ENCODE measurements at places on chromosomes 11 and 22.
A peak's percentile ranks its signal among the peaks of the same experiment; 100 is the strongest.

DNA sequence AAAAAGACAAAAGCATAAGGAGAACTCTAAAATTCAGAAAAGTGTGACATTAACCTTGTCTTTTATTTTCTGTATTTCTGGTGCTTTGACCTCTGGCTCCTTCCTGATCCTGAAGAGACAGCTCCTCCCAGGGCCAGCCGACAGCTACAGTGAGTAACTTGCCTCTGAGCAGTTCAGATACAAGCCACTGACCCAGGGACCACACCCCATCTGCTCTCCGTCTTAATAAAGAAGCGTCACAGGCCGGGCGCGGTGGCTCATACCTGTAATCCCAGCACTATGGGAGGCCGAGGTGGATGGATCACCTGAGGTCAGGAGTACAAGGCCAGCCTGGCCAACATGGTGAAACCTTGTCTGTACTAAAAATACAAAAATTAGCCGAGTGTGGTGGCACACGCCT, 6.5 kb downstream of the MLC1 start:
- DNase-seq, result no peak

- DNase-seq, result no peak
These were observed 214.1 kb downstream of the OPCML start for GRCh38 chr11:133318221-133318620.

GRCh38 chr11:26859416-26859815, 134.5 kb upstream of the FIBIN start:
- no peak for DNase-seq

GRCh38 chr22:48492366-48493320, 1335.0 kb downstream of the BRD1 start:
- DNase-seq, result peak; percentile 64

DNA sequence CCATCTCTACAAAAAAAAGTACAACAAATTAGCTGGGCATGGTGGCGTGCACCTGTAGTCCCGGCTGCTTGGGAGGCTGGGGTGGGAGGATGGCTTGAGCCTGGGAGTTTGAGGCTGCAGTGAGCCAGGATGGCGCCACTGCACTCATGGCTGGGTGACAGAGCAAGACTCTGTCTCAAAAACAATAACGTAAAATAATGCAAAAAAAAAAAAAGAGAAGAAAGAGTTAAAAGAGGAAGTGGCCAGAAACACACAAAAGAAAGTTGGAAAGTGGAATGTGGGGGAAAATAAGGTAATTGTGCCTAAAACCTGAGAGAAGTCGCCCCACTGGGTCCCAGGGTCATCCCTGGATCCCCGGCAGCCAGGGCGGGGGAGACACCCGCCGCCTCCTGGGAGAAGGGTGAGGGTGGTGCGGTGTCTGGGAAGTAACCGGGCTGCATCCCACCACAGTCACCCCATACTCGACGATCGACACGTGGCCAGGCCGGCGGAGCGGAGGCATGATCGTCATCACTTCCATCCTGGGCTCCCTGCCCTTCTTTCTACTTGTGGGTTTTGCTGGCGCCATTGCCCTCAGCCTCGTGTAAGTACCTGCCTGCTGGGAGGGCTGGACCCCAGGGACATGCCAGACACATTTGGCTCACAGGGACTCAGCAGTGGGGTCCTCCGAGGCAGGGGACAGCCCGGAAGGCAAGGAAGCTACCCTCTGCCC, 8.1 kb downstream of the UPK3A start:
- DNase-seq, result no peak

DNA sequence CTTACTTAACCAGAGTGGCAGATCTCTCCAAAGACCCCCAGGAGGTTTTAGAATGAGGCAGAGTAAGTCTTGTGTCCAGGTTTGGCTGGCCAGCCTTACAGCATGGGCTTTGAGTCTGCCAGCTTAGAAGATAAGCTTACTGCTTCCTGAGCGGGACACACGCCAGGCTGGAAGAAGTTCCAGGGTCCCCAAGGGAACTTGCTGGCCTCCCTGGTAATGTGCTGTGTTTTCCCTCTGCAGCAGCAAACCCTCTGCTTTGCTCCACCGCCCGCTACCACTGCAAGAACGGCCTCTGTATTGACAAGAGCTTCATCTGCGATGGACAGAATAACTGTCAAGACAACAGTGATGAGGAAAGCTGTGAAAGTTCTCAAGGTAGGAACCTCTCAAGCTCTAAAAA, 154.2 kb downstream of the LDLRAD3 start:
- no peak for DNase-seq

- no peak for DNase-seq
These were observed 28.0 kb downstream of the TST start for GRCh38 chr22:36991206-36991605.

- no peak for DNase-seq
These were observed 86.6 kb downstream of the RTL6 start for GRCh38 chr22:44411226-44412135.

DNA sequence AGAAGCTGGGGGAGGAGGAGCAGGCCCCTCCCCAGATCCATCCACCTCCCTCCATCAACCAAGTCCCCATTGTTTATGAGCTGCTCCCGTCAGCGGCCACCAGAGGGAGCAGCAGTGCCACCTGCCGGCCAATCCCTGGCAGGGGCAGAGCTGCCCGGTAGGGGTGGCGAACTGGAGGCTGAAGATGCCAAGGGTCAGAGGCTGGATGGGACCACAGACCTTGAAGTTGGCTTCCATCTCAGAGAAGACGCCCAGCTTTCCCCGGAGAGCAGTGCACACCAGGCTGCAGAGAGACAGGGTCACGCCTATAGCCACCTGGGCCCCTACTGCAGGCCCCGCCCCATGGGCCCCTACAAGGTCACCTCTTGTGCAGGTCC, 3.6 kb downstream of the FIBP start:
- DNase-seq, result no peak

DNA sequence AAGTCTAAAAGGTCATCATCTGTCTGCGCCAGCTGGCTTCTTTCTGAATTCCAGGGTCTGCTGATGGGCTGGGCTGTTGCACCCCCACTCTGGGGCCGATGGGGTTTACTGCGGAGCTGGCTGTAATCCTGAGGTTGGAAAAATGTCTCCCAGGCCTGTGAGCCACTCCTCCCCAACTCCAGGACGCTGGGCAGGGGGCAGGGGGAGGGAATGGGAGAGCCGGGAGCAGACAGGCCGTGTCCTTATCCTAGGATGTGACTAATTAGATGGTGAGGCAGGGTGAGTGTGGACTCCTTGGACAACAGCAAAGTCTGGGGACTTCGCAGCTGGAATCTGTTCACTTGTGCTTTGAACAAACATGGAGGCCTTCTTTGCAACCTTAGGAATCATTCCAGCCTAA, 48.7 kb downstream of the LRRC32 start:
- no peak for DNase-seq

DNA sequence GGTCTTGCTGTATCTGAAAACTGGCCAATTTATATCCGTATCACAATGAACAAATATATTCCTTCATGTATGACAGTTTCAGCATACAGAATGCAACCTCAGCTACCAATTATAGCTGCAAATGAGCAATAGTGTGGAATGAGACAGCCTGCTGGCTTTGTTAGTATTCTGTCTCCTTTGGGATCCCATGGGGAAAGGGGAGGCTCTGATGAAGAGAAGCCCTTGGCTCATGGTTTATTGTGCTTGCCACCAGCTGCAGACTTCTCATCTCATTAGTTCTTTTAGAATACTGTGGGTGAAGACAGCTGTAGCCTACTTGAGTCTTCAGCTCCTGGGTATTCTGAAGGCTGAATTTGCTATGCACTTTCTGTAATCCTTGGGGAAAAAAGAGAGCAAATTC, 42.4 kb downstream of the PITPNB start:
- DNase-seq, result peak; percentile 62

GRCh38 chr11:12469451-12469850, 92.1 kb downstream of the PARVA start:
- DNase-seq, result no peak

DNA sequence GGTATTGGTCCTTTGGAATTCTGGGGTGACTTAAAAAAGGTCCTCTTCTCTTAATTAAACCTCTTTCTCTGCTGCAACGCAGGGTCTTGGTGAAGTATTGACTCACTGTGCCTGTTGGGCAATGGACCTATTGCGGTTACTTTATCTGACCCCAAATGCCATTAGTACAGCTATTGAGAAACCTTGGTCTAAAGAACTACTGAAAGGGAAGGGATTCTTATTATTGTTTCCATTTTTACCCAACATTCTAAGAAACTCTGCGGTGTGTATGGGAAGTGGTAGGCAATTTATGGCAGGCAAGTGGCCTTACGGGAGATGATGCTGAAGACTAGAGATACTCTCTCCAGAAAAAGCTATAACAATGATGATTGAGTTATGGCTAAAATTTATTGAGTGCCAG, 12.5 kb downstream of the SLC6A5 start:
- no peak for DNase-seq

DNA sequence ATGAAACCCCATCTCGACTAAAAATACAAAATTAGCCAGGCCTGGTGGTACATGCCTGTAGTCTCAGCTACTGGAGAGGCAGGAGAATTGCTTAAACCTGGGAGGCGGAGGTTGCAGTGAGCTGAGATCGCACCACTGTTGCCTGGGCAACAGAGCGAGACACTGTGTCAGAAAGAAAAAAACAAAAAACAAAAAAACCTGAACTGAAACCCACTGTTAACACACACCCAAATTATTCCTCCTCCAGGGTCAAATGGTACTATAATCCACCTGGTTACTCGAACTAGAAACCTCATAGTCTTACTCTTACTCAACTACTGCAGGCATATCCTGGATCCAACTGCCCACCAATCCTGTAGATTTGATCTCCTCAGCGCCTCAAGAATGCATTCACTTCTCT, 35.5 kb downstream of the USP28 start:
- no peak for DNase-seq

- no peak for DNase-seq
These were observed 20.9 kb downstream of the TRIM29 start for GRCh38 chr11:120116966-120117365.

GRCh38 chr22:24592058-24592850, 619 bp downstream of the LRRC75B start:
- DNase-seq, result no peak

DNA sequence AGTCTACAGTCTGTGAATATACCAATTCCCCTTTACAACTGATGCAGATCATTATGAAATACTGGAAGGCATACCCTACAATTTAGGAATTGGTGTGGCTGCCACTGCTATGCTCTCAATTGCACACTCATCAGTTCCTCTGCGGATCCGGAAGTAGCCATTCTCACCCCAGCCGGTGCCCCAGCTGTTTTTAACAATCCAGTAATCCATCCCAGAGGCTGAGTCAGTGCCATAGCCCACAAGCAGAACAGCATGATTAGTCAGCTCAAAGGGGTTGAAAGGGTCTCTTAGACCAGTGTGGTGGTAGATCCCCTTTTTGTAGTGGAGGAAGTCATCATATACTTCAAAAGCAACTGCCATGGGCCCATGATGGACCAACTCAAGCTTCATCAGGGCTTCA, 43.6 kb downstream of the CTSC start:
- DNase-seq, result no peak

GRCh38 chr11:117928446-117929141, 608 bp downstream of the TMPRSS13 start:
- no peak for DNase-seq

GRCh38 chr11:27388001-27388400, 25.0 kb upstream of the CCDC34 start:
- no peak for DNase-seq

DNA sequence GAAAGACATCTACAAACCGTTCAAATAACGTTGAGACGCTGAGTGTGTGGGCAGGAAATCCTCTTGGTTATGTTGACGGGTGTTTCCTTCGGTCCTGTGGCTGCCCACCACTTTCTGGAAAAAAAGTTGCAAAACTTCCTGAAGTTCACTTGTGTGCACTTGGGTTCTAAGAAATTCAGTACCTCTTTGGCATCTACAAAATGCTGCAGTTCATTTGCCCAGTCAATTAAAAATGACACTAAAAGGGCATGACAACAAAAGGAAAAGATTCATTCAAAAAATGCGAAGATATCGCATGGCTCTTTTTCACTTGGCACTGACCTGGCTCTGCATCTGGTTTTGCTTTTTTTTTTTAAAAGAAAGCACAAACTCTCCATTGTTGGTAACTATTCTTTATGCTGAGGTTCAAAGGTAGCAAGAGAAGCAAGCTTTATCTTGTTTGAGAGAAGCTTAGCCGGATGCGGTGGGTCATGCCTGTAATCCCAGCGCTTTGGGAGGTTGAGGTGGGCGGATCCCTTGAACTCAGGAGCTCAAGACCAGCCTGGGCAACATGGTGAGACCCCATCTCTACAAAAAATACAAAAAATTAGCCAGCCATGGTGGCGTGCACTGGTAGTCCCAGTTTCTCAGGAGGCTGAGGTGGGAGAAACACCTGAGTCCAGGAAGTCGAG, 10.6 kb upstream of the XBP1 start:
- no peak for DNase-seq

- no peak for DNase-seq
These were observed 8.1 kb downstream of the BCL9L start for GRCh38 chr11:118917481-118918127.

- DNase-seq, result no peak
These were observed 17.5 kb downstream of the BCL9L start for GRCh38 chr11:118908264-118908663.

- peak; percentile 36 for DNase-seq
These were observed 66.3 kb downstream of the PAK1 start for GRCh38 chr11:77407613-77408012.

GRCh38 chr11:116194156-116194904, 578.5 kb downstream of the BUD13 start:
- DNase-seq, result no peak

GRCh38 chr22:31603574-31603973, 58.4 kb downstream of the PISD start:
- no peak for DNase-seq

GRCh38 chr22:32866953-32867352, 65.4 kb downstream of the TIMP3 start:
- DNase-seq, result no peak

DNA sequence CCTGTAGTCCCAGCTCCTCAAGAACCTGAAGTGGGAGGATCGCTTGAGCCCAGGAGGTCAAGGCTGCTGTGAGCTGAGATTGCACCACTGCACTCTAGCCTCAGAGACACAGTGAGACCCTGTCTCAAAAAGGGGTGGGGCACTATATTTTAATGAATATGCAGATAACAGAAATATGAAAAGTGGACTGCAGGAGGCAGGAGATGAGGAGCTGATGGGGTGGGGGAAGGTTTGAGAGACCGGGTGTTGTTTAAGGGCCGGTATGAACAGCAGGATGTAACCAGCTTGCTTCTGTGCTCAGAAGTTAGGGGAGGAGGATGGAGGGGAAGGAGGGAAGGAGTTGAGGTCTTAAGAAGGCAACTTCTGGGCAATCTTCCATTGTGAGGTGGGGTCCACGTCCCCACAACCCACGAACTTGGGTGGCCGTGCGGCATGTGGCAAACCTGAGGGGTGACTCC, 1.3 kb upstream of the B4GALNT4 start:
- no peak for DNase-seq

DNA sequence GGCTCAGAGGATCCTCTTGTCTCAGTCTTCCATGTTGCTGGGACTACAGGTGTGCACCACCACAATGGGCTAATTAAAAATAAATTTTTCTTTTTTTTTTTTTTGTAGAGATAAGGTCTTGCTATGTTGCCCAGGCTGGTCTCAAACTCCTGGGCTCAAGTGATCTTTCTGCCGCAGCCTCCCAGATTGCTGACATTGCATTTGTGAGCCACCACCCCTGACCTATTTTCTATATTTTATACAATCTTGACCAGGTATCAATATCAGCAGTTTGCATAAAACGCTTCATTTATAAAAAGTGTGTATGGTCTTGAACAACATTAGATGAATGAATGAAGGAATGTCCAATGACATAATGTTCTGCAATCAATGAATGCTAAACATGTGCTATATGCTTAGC, 9.1 kb upstream of the STX3 start:
- no peak for DNase-seq

GRCh38 chr11:96393753-96394348, 4.0 kb downstream of the JRKL start:
- peak; percentile 5 for DNase-seq
